Parietal lobe (tissue), 2 donors: ENCODE measurements at places on chromosomes 13 and 19. TPM values are rescaled to one million over a fixed set of nuclear protein-coding genes. Genes with fewer than 3 reads are reported as not detected.

The CASP14 gene
- not detected for total RNA-seq

The TECR gene
- 14.7 TPM for total RNA-seq

The CCDC159 gene
- 6.3 TPM for total RNA-seq

The CBY2 gene
- total RNA-seq: not detected

The NCAN gene
- 257 TPM for total RNA-seq

The BICRA gene
- total RNA-seq: 12.8 TPM
